Omental fat pad (tissue), 4 donors: ENCODE measurements at places on chromosomes 2 and 18.
A peak's percentile ranks its signal among the peaks of the same experiment; 100 is the strongest.

GRCh38 chr2:27888790-27889189 lies 1.4 kb downstream of the RBKS start:
- no peak for DNase-seq

DNA sequence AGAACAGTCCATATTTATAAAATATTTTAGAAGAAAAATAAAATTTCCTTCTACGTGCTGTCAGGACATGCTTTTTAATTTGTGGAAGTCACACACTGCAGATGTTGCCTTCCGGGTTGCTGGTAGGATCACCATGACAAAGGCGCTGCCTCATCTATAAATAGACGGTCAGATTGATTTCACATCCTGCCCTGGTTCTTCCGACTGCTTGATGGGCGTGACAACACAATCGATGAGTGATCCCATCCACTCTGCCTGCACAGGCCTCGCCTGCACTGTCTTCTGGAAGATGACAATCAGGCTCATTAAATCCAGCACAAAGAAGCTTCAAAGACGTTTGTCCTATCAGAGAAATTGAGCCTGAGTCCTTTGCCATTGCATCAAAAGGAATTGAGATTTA lies 318.9 kb upstream of the TRIB2 start:
- no peak for DNase-seq

- DNase-seq: no peak
These were observed 153.3 kb upstream of the KYNU start for GRCh38 chr2:142724186-142724585.

GRCh38 chr18:48151421-48152065 lies 221.1 kb upstream of the SMAD2 start:
- no peak for DNase-seq

DNA sequence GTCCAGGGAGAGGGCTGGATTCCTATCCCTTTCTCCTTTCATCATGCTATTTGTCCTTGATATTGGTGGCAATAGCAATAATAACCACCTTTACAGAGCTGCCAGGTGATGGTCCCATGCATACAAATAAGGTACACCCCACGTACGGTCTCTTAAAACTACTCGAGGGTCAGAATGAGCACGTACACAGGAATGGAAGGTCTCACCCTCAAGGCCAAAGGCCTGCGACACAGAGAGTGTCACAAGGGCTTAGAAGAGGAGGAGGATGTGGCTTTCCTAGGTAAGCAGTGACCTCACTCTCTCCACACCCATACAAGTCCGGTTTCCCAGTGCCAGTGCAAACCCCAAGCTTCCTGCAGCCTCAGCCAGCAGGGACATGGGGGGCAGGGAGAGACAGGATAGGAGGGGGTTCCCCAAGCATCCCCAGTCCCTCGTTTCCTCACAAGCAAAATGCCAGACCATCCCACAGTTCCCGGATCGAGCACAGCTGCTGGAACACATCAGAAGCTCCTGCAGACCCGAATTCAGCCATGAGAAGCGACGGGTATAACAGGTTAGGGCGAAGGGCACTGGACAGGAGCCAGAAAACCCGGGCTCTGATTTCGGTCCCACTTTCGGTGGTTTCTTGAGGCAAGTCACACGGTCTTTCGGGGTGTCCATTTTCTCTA lies 49.2 kb downstream of the PLB1 start:
- DNase-seq: no peak

DNA sequence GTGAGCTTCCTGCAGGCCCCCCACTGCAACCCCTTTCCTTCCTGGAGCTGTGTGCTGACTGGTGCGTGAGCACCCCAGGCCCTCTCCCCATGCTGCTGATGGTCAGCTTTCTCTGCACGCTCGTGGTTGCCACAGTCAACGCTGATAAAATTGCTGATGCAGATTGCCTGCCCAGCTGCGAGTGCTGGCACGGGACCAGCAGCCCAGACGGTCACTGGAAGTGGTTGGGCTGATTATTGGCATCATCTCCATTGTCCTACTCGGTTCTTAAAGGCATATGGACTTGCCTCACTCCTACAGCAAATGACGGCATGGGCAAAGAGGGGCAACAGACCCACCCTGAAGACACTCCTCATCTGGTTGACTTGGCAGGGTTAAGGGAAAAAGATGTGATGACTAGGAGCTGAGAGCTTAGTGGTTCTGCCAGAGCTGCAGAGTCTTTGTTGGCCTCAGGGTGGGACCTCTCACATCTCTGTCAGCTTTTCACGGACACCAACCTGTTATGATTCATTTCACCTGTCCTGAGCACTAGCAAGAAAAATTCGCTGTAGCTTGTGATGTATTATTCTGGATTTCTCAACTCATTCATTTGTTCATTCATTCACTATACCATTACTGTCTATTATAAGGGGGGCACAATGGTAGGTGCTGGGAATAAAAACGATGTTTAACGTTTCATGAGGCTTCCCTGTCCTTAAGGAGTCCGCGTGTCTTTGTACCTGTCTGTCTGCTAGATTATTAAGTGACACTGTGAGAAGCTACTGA lies 38.4 kb downstream of the PAX8 start:
- peak; percentile 68 for DNase-seq

GRCh38 chr2:238881353-238882081 lies 33.6 kb downstream of the TWIST2 start:
- DNase-seq: no peak

DNA sequence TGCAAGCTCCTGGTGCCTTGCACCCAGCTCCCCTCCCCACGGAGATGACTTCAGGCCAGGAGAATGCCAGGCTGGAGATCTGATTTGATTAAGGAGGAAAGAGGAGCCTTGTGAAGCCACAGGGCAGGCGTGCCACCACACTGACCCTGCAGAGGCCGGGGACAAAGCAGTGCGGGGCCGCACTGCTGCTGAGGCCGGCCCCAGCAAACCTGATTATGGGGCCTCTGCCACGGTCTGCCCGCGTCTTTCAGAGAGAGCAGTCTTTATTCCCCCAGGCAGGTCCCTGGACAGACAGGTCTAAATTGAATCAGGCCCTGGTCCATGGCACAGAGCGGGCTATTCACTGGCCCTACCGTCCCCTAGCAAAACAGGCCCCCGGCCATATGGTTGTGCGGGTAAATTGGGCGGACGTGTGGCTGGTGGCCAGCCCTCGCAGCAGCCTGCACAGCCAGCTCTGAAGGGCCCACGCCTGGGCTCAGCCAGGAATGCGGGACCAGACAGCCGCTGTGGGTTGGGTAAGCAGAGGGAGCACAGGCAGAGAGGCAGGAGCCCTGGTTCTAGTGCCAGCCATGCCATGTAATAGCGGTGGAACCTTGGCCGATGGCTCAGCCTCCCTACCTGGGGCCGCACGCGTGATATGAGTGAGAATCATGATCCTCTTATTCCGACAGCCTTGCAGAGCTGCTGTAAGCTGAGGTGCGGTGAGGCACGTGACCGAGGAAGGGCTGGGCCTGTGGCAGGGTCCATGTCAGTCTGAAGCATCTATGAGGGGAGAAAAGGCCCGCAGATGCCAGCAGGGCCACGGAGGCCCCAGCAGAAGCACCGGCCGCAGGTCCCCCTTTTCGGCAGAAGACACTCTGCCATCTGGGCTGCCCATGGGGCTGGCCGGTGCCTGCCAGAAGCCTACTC lies 97.3 kb upstream of the MYCN start:
- no peak for DNase-seq
